ENCODE measurements at places on chromosomes 12 and 14.
A peak's percentile ranks its signal among the peaks of the same experiment; 100 is the strongest.

GRCh38 chr14:58560208-58560607 lies 77.6 kb upstream of the DACT1 start:
- DNase-seq = no peak

DNA sequence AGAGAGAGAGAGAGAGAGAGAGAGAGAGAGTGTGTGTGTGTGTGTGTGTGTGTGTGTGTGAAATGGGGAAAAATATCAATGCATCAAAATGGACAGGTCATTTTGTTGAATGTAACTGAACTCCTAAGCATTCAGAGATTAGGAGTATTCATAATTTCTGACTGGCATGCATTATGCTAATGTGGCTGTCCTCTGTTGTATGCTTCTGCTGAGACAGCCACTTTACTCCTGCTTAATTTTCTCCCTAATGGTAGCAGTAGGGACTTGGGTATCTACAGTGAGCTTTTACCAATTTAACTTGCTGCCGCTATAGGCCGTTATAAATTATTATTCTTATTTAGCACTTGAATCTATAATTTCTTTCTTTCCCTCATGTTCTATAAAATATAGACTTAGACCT lies 924.8 kb downstream of the NRXN3 start:
- DNase-seq = no peak

- no peak for DNase-seq
Measured at GRCh38 chr12:27229367-27229766, 14.7 kb upstream of the STK38L start.

DNA sequence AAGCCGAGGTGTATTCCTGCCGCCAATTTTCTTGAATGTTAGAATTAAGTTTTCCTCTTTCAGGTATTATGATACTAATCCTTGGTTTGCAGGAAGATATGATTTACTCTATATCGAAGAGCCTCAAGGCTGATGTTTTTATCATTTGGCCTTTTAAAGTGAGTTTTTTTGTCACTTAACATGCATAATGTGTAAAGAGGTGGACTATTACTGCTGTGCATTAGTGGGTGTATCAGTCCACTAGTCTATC lies 11.1 kb upstream of the TMPO start:
- no peak for DNase-seq

GRCh38 chr12:90013409-90013808 lies 304.8 kb upstream of the ATP2B1 start:
- no peak for DNase-seq

DNA sequence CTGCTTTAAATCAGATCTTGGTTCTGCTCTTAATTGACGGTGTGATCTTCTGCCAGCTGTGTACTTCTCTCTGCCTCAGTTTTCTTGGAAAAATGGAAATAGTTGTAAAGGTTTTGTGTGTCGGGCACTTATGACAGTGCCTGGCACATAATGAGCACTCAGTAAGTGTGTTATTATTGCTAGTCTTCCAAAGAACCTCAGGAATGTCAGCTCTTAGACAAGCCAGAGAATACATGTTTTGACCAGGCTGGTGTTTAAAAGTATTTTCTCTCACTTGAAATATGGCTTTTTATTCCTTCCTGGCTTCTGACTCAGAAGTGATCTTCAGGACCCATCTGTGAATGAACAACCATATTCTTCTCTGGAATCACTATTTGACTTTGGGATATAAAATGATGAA lies 304.1 kb downstream of the SNAPC1 start:
- DNase-seq = no peak

DNA sequence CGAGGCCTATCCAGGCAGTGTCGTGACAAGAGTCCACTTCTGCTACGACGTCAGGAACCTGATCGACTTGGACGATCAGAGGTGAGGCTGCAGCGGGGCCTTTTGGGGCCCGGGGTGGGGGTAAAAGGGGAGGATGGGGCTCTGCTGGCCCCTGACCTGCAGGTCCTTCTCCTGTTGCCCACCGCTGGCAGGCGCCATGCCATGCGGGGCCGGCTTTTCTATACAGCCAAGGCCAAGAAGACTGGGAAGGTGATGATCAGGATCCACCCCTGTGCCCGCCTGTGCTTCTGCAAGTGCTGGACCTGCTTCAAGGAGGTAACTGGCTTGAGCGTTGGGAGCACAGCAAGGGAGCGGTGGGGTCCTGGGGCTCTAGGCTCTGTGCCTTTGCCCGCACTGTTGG lies 31.6 kb downstream of the NGB start:
- DNase-seq = no peak

DNA sequence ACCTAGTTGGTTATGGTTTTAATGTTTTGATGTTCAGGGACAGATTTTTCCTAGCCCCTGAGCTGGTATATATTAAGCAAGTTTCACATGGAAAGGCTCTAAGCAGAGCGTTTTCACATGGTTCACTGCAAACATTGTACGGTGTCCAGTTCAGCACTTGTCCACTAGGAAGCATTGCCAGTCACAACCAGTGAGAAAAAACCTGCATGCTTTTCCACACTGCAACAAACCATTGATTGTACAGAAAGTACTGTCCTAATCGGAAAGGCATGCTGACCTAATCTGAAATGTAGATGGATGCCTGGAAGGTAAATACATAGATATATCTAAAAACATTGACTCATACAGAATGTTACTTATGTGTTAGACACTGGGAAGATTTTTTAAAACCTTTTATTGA lies 25.0 kb upstream of the NPAS3 start:
- peak; percentile 31 for DNase-seq

DNA sequence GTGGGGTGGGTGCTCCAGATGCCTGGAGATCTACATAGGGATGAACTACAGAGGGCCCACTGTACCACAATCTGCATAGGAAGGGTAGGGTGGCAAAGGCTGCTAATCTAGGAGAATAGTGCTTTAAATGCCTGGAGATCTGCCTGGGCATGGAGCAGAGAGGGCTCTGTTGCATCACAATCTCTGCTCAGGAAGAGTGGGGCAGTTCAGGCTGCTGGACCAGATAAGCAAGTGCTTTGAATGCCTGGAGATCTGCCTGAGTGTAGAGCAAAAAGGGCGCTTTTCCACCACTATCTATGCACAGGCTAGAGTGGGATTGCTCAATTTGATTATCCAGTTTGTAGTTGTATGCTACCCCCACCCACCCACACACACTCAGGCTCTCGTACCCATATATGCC lies 886.3 kb upstream of the SEL1L start:
- no peak for DNase-seq

GRCh38 chr14:104657563-104658324 lies 31.7 kb upstream of the INF2 start:
- no peak for DNase-seq

DNA sequence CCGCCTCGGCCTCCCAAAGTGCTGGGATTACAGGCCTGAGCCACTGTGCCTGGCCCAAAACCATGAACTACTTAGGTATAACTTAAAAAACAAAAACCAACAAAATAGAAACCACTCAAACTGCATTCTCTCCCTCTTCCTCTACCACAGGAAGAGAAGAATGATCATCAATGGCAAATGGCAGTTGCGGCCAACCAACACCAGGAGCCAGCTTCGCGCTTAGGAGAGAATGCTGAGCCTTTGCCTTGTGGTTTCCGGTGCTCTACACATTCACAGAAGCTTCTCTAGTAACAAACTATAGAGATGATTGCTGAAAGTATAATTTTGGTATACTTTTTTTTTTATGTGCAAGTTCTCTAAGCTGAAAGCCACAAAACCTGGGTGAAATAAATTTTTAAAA lies 17.1 kb downstream of the CATSPERB start:
- DNase-seq = no peak

GRCh38 chr12:1107669-1108068 lies 116.6 kb downstream of the ERC1 start:
- DNase-seq = no peak

GRCh38 chr12:1716911-1717310 lies 26.0 kb downstream of the ADIPOR2 start:
- DNase-seq = peak; percentile 23

- DNase-seq = no peak
Measured at GRCh38 chr12:60805364-60805763, 1209.5 kb downstream of the SLC16A7 start.

GRCh38 chr12:72234886-72235285 lies 37.3 kb upstream of the TRHDE start:
- DNase-seq = no peak

- no peak for DNase-seq
Measured at GRCh38 chr12:92989715-92990484, 60.8 kb upstream of the EEA1 start.

DNA sequence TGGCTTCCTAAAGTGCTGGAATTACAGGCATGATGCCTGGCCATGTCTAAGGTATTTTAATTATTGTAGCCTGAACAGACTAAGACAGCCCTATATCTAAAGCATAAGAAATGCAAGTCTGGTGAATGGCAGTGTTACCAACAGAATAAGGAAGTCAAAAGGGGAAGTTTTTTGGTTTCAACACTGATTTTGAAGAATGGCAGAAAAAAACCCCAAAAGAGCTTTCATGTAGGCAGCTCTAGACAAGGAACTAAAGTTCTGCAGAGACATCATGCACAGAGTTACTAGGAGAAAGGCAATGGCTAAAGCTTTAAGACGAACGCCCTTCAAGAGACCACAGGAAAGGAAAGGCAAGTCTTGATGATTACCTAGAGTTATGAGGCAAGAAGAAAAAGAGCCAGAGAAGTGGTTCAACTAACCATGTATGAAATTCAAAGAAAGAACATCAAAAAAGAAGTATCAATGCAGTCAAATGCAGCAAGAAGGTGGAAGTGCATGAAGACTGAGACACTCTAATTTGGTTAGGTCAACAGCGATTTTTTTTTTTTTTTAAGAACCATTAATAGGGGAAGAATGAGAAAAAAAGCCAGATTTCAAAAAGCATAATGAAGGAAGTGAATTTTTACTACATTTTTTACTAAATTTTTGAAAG lies 50.8 kb downstream of the RPS6KA5 start:
- no peak for DNase-seq

GRCh38 chr12:105907982-105908381 lies 230.8 kb downstream of the NUAK1 start:
- no peak for DNase-seq

- no peak for DNase-seq
Measured at GRCh38 chr12:10272467-10272866, 35.2 kb upstream of the KLRD1 start.

DNA sequence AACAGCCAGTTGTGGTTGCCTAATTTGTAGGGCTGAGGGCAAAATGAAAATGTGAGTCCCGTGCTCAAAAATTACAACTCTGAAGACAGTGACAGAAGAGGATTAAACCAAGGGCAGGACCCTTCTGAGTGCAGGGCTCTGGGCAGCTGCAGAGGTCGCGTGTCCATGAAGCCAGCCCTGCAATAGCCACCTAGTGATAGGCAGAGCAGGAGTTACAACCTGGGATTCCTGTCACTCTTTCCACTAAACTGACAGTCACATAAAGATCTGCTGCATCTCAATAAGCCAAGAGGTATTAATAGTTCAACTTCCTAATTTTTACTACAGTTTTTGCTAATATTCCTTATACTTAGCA lies 94.1 kb downstream of the SLC2A13 start:
- DNase-seq = no peak

DNA sequence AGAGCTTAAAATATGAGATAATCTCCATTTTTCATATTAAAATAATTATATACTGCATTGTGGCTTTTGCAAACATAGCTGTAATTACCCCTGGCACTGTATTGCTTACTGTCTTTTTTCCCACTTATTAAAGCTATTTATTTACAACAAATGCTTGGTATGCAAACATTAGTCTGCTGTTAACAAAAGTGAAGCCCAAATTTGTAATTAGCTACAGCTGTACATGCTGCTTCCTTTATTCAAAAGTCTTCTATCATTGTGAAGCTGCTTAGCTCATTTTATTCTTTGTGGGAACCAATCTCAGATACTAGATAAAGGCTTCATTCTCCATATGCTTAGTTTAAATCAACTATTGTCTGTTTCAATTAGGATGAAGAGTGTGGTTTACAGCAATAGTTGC lies 425.8 kb upstream of the FOXG1 start:
- no peak for DNase-seq

- DNase-seq = no peak
Measured at GRCh38 chr12:75943730-75944096, 87.9 kb downstream of the PHLDA1 start.

DNA sequence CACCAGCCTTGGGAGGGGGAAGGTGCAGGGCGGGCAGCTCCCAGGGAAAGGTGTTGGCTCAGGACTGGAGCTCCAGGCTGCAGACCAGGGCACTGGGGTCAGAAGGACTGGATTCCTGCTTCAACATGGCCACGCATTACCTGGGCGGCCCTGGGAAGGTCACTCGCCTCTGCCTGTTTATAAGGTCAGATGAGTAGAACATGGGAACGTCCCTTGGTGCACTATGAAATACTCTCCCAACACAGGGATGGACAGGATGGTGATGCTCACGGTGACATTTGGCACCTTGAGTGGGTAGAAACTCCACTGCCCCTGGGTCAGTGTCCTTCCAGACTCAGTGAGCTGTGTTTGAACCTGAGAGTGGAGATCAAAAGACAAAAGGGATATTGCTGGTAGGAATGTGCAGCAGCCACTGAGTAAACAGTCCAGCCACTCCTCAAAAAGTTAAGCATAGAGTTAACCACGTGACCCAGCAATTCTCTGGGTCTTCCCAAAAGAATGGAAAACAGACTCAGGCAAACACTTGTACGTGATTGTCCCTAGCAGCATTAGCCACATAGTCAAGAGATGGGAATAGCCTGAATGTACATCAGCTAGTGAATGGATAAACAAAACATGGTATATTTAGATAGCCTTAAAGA lies 9.1 kb upstream of the BDKRB2 start:
- DNase-seq = no peak

DNA sequence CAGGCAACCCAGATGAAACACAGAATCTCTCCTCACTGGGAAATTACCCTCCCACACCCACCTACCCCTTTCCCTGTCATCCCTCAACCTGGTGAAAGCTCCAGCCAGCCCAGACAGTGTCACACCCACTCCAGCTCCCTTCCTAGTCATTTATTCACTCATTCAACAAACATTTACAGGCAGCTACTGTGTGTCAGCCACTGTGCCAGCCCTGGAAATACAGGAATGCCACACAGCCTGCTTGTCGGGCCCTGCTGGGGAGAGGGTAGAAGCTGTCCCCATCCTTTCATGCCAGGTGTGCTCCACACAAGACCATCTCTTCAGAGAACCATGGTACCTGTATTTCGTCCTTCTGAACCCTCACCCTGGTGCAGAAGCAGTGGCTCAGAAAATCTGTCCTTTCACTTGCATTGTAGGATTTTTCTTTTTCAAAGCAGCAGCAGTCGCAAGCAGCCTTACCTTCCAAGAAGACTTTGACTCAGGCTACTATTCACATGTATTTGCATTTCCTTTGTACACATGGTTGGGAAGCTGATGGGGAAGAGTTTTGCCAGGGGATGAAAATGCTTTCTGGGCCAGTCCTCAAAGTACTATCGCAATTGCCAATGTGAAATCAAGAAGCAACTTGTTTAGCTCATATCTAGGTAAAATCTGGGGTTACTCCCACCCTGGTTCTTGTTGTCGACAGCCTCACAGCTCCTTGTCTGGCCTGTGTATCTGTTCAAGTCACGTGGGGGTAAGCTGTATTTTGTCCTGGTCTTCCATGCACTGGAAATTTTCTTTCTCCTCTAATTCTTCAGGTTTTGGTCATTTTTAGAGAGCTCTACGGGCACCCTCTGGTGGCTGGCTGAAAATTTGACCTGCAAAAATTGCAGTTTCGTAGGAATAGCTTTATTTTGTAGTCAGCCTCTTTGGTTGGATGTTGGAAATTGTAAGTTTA lies 147.4 kb upstream of the EGLN3 start:
- no peak for DNase-seq
